ENCODE measurements at places on chromosomes 2 and 18. TPM values are rescaled to one million over a fixed set of nuclear protein-coding genes. Genes with fewer than 3 reads are reported as not detected.

The SPAST gene
- total RNA-seq, result 20.5 TPM

The ANKRD53 gene
- total RNA-seq, result 1.8 TPM

The CYS1 gene
- total RNA-seq, result 7.0 TPM

The GRHL1 gene
- total RNA-seq, result 0.31 TPM

The STARD6 gene
- total RNA-seq, result not detected

The SPP2 gene
- not detected for total RNA-seq

The GALNT3 gene
- total RNA-seq, result 4.2 TPM

The CFC1 gene
- total RNA-seq, result not detected

The RFTN2 gene
- 28.5 TPM for total RNA-seq

The GULP1 gene
- total RNA-seq, result 23.9 TPM

The LIMS4 gene
- 3.3 TPM for total RNA-seq

The LAMA3 gene
- 2.8 TPM for total RNA-seq

The FECH gene
- 24.6 TPM for total RNA-seq
